ENCODE measurements at places on chromosomes 5 and 9. TPM values are rescaled to one million over a fixed set of nuclear protein-coding genes. Genes with fewer than 3 reads are reported as not detected.

GABRA6 gene
- not detected for total RNA-seq

SLC22A4 gene
- total RNA-seq: 13.4 TPM

LCN12 gene
- 7.6 TPM for total RNA-seq

ENC1 gene
- total RNA-seq: 18.9 TPM

TRIM7 gene
- total RNA-seq: 3.2 TPM

PHYKPL gene
- total RNA-seq: 331 TPM

RELL2 gene
- 2.3 TPM for total RNA-seq

KCNMB1 gene
- total RNA-seq: 59.1 TPM

- no peak for DNase-seq
These were observed 473.0 kb downstream of the EBF1 start for GRCh38 chr5:158626718-158627117.

GRCh38 chr5:17203329-17204132 lies 13.9 kb upstream of the BASP1 start:
- no peak for DNase-seq

GRCh38 chr5:156295431-156295830 lies 31.5 kb upstream of the SGCD start:
- no peak for DNase-seq

DNA sequence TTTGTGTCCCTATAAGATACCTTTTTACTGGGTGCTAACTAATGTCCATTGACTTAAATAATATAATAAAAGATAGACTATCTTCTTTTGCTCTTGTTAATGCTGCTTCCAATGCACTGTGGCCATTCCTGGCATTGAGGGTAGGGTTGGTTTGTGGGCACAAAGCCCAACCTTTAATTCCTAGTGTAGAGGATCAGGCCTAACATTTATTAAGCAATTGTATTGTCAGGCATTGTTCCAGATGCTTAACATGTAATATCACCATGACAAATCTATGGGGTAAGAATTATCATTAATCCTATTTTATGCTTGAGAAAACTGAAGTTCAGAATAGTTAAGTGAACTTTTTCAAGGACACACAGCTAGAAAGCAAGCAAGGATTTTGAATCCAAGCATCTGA lies 60.4 kb upstream of the GPBP1 start:
- no peak for DNase-seq

DNA sequence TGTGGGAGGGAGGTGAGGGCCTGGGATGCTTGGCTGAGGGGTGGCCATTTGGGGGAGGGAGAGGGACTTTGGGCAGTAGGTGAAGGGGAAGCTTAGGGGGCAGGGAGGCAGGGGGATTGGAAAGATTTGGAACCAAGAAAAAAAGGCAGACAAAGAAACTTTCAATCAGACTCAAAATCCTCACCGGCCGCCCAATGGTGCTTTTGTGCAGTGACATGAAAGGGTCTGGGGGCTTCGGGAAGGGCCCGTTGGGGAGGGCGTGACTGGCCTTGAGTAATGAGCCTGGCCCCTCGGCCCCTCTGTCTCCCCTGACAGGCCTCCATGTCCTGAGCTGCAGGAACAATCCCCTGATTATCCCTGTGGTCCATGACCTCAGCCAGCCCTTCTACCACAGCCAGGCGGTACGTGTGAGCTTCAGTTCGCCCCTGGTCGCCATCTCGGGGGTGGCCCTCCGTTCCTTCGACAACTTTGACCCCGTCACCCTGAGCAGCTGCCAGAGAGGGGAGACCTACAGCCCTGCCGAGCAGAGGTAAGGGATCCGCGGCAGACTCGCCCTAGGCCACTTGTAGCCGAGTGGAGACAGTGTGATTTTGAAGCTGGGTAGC lies 181.1 kb downstream of the PAPPA start:
- DNase-seq: no peak

DNA sequence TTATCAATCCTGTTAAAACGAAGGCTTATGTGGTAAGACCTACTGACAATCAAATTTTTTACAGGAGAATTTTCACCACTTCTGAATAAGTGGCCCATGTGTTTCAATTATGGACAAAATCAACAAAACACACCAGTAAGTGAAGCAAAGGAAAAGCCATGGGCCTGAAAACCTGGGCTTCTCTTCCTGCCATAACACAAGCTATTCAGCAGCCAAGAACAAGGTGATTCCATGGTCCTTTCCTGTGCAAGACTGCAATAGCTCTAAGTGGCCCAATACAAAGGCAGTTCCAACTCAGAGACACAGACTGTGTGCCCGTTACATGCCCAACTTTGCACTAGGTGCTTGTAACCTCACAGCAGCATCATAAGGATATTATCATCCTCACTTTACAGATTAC lies 168.5 kb downstream of the EPB41L4A start:
- DNase-seq: no peak

DNA sequence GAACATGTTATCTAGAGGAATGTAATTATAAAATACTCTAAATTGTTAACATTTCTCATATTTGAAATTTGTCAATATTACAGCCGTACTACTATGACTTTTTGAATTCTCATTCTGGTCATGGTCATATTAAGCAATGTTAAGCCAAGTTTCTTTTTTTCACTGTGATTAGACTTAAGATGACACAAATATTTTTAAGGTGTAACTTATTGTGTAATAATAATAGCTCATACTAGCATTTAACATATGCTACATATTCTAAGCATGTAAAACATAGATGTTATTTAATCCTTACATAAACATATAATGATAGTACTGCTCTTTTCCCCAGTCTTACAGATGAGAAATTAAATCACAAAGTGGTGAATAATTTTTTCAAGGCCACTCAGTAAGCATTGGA lies 35.9 kb upstream of the LRRC70 start:
- DNase-seq: no peak

DNA sequence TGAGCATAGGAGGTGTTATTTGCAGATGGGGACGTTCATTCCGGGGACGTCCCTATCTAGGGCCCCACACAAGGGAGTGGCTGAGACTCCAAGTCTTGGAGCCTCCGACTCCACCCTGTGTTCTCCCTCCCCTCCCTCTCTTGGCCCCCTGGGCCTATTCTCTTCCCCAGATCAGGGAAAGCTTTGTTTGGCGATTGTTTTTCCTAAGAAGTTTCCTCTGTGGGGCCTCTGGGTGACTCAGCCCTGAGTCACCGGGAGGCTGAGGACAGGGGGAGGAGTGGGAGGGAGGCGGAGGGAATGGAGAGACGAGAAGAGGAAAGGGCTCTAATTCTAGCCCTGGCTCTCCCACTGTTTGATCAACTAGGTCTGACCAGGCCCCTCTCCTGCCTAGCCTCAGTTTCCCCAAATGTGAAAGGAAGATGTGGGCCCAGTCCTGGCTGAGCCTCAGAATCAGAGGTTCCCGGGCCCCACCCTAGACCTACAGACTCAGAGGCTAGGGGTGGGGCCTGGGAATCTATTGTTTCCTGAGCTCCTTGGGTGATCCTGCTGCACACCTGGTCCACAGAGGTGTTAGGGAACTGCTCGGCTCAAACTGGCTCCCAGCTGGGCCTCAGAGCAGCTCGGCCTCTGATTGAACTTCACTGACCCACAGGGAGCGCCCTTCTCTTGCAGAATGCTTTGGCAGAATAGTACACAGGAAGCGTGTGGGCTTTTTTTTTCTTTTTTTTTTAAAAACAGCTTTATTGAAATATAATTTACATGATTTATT lies 19.2 kb downstream of the GSN start:
- DNase-seq: peak; percentile 88

- no peak for DNase-seq
These were observed 249.3 kb downstream of the ICE1 start for GRCh38 chr5:5671823-5672222.

DNA sequence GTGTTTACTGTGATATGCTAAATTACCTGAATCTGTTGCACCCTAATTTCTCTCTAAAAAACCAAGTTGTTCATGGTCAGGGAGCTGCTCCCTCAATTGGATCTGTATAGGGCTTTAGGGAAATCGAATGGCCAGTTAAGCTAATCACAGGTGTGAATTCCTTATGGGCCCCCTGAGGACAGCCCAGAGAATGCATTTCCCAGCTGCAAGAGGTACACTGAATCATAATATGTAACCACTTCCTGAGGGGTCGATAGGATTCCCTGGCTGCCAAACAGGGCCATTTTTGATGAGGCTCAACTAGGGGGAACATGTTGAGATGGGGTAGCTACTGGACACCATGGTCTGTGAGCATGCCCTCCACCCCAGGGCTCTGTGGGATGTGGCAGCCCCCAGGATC lies 478.6 kb downstream of the CCDC171 start:
- DNase-seq: no peak

DNA sequence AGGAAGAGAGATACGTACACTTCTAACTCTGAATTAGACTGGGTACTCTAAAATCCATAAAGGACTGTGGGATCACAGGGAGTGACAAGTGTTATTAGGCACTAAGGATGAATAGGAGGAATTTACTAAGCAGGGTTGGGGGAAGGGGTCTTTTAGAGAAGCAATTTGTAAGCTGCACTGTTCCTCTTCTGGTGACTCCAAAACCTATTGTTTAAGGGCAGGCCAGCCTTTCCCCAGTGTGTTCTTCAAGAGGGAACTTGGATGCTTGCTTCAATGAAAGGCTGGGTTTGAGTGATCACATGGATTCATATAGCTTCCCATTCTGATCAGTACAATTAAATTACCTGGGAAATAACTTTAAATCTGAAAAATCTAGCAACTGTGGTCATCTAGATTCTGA lies 71.8 kb downstream of the STX17 start:
- no peak for DNase-seq

- DNase-seq: no peak
These were observed 110.0 kb downstream of the ISOC1 start for GRCh38 chr5:129204525-129204924.

DNA sequence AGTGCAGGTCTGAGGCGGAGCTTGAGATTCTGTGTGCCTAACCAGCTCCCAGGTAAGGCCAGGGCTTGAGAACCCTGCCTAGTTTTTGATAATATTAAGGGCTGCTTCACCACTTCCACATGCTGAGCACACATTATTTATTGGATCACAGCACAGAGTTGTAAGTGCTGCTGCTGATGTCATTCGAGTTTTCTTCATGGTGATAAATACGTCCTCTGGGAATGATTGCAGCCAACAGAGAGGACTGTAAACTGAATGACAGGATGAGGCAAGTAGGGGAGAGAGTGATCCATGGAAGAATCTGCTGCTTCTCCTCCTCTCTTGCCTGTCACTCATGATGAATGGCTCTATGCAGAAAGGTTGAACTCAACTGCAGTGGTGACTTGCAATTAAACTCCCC lies 77.9 kb upstream of the VPS13A start:
- no peak for DNase-seq

DNA sequence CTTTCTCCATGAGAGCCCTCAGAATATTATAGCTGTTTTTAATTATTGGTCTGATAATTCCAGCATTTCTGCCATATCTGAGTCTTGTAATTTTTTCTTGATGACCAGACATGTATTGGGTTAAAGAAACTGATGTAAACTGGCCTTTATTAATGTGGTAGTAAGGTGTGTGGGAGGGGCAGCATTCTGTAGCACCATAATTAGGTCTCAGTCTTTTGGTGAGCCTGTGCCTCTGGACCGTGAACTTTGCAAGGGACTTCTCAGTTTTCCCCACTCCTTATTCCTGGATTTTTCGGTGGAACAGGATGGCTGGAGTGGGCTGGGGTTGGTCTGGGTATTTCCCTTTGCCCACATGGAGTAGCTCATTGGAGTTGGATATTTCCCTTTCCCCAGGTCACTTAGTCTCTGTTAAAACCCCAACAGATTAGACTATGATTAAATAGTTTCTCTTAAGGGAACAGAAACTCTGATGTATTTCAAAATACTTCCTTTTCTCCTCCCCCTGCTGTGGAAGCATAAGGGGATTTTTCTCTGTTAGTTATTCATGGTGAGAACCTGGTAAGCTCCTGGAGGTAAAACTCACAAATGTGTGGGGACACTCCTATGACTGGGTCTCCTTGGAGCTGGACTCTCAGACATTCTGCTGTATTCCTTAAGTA lies 52.4 kb downstream of the FSD1L start:
- no peak for DNase-seq

DNA sequence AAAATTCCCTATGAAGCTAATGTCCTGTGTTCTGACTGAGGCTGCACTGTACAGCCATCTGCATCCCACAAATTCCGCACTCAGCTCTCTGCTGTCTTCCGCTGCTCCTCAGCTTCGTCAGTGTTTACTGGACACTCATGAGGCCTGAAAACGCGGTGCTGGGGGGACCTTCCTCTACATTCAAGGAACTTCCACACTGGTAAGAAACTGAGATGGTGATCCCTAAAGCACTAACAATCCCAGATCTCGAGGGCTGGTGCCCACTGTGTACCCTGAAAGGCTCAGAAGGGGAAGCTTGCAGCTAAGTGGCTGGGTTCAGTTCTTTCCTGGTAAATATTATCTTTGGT lies 117.9 kb downstream of the NRG2 start:
- no peak for DNase-seq

DNA sequence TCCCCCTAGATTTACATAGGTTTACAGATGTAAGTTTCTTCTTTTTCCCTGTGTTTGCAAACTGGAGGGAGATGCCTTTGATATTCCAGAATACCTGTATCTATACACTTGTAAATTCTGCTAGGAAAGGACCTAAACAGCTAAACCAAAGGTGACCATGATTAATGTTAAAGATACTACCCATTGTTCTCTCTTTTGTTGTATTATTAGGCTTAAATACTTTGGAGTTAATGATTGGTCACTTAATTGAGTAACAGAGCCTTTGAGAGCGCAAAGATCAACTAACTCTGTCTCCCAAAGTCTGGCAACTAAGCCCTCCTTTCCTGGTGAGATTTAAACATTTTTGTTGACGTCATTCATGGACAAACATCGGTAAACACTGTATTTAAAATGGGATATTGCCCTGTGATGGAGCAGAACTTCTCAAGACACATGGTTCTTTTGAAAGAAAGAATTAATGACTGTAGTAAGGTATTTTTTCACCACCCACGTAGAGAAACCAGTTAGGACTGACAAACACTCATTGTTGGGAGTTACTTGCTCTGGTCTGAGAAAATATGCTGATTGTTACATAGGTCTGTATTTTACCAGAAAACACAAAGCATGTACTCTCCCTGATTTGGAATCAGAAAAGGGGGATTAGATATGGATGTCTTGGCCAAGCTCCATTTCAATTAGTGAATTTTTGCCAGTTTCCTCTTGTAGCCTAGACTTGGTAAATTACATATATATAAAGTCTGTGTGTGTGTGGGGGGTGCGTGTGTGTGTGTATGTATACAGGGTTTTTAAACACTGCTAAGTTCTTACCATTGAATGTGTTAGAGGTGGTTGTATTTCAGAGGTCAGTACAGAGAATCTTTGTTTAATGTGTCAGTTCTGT lies 4.6 kb downstream of the VCAN start:
- DNase-seq: no peak

DNA sequence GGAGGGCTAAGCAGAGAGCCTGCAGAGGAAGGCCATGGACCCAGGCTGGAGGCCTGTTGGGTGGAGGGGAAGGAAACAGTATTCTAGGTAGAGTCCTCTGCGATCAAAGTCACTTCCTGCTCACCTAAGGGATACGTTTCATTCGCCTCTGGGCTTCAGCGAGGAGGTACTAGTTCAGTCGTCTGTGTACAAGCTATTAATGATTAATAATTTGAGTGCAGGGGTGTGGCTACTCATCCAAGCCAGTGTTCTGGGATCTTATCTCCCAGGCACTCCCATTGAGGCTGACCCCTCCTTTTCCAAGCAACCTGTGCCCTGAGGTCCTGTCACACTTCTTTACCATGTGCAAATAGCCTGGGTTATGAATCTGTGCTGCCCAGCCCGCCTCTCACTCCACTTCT lies 25.2 kb downstream of the RALGPS1 start:
- DNase-seq: no peak
